ENCODE measurements at places on chromosomes 12 and 14.

GRCh38 chr12:51635346-51635745 is 44.3 kb downstream of the SCN8A start:
- DNase-seq = no peak

- DNase-seq = no peak
Observed at GRCh38 chr12:52205612-52206303, 13.9 kb upstream of the KRT80 start.

DNA sequence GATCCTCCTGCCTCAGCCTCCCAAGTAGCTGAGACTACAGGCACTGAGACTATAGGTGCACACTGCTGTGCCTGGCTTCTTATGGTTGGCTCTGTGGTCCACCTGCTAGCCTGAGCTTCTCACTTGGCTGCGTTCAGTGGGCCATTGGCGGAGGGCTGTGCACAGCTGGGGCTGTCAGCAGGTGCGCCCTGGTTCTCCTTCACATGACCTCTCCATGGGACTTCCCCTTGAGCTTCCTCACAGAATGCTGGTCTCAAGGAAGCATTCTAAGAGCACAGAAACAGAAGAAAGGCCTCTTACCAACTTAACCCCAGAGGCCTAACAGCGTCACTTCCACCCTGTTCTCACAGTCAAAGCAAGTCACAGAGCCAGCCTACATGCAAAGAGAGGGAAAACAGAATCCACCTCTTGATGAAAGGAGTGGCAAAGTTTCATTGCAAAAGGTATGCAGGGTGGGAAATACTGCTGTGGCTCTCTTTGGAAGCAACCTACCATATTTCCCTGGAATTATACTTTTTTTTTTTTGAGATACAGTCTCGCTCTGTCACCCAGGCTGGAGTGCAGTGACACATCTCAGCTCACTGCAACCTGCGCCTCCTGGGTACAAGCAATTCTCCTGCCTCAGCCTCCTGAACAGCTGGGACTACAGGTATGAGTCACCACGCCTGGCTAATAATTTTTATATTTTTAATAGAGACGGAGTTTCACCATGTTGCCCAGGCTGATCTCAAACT is 9.3 kb downstream of the RILPL2 start:
- DNase-seq = no peak

GRCh38 chr12:70664465-70664881 is 27.2 kb upstream of the PTPRB start:
- DNase-seq = no peak

DNA sequence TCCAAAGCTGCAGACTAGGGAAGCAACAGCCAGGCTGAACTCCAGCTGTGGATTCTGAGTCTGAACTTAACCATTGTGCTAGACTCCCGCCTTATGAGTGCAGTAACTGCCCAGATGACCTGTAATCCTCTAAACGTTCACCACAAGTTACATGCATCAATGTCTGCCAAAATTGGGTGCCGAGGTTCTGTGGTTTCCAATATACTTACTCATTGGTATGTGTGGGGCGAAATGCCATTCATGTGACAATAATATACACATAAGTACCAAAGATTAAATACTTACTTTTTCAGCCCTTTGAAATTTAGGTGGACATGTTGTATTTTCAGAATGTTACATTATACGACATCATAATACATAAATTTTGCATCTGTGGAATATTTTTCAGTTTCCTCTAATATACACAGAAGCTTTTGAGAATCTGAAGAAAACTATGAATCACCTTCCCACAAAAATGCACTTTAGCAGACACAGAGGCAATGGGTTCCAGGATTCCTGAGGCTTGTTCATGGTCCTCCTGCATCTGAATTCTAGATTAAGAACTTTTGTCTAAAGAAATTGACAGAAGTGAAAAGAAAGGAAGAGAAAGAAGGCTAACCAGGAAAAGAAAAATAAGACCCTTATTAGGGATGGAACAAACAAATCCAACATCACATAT is 31.7 kb downstream of the GRIP1 start:
- DNase-seq = no peak

DNA sequence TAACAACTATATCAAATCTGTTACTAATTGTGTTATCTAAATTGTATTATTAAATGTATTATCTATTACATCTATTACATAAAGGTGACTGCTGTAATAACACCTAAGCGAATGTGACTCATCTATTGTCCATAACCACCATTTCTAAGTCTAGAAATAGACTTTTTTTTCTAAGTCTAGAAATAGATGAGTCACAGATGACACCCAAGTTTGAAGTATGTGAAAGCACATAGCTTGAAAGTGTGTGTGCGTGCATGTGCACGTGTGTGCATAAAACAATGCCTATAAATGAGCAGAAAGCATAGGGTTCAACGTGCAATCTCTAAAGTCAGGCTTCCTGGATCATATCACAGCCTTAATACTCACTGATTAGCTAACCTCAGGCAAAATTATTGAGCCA is 451.3 kb upstream of the USP15 start:
- no peak for DNase-seq

- no peak for DNase-seq
Observed at GRCh38 chr14:91511043-91511383, 903 bp upstream of the PPP4R3A start.

Data from activated CD4-positive, CD25-positive, alpha-beta regulatory T cell (primary cell).